ENCODE measurements at places on chromosomes 6 and 20. TPM values are rescaled to one million over a fixed set of nuclear protein-coding genes. Genes with fewer than 3 reads are reported as not detected.

APCDD1L gene
- total RNA-seq, result 122 TPM

LPA gene
- not detected for total RNA-seq

FOXQ1 gene
- not detected for total RNA-seq

CSNK2A1 gene
- total RNA-seq, result 146 TPM

KIF25 gene
- total RNA-seq, result 0.39 TPM

DEK gene
- total RNA-seq, result 227 TPM

SLC35A1 gene
- total RNA-seq, result 23.9 TPM

PDE10A gene
- total RNA-seq, result 10.7 TPM

CD83 gene
- total RNA-seq, result 14.9 TPM

OR2H2 gene
- total RNA-seq, result not detected

ME1 gene
- 18.9 TPM for total RNA-seq

DNA sequence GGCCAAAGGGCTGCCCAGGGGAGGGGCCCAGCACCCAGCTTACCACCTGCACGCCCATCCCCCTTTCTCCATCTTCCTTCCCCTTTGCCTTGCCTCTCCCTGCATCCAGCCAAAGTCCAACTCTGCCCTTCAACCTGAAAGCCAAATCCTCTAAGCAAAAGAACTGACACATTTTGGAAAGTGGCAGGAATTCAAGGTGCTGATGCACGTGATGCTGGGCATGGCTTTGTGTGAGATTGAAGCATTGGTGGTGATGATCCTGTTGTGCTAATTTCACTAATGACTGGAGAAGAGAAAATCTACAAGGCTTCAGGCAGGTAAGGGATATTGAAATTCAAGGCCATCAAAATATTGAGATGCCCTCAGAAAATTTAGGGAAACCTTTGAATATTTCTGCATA is 23.3 kb downstream of the SYNDIG1 start:
- no peak for DNase-seq

DNA sequence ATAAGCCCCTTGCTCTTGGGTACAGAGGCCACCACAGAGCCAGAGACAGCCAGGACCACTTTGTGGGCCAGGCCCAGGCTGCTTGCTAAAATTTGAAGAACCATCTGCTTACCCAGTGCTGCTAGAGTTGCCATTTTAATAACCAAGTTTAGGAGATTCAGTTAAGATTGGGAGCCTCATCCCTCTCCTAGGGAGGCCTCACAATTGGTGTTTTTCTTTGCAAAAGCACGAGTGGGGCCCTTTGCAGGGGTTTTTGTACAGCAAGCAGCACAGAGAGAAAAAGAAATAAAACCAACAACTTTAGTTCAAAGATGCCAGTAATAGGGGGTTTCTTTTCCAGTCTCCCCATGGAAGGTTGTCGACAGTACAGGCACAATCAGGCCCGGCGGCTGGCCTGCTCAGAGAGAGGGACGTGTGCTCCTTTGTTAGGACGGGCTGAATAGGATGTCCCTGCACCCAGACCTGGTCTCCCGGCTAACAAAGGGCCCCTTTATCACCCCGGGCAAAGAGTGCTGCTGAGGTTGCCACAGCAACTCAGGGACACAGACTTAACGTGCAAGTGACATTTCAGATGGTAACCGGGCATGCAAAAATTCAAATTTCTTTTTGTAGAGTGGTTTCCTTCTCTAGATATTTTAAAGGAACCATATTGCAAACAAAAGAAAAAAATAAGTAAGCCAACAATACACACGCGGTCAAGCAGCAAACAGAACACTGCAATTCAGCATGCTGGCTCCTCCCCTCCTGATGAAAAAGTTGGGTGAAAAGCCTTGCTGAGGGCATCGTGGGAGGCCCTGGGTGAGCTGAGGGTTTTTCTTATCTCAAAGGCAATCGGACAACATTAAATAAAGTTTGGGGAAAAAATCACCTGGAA is 10.5 kb upstream of the TOX2 start:
- peak; percentile 70 for DNase-seq

DNA sequence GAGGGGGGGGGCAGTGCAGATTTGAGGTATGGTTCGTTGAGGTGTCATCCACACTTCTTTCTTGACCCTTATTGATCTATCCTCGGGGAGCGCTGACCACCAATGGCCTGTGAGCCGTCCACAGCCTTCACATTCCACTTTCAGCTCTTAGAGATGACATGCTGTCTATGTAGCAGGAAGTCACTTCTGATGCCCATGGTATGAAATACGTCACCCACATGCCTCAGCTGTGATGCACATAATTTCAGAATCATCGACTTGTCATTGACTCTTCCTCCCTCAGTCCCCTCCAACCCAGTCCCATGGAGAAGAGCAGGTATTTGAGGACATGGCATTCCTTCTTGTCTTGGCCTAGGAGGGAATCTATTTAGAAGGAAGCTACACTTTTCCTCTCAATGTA is 4.7 kb upstream of the ADGRF5 start:
- peak; percentile 42 for DNase-seq

DNA sequence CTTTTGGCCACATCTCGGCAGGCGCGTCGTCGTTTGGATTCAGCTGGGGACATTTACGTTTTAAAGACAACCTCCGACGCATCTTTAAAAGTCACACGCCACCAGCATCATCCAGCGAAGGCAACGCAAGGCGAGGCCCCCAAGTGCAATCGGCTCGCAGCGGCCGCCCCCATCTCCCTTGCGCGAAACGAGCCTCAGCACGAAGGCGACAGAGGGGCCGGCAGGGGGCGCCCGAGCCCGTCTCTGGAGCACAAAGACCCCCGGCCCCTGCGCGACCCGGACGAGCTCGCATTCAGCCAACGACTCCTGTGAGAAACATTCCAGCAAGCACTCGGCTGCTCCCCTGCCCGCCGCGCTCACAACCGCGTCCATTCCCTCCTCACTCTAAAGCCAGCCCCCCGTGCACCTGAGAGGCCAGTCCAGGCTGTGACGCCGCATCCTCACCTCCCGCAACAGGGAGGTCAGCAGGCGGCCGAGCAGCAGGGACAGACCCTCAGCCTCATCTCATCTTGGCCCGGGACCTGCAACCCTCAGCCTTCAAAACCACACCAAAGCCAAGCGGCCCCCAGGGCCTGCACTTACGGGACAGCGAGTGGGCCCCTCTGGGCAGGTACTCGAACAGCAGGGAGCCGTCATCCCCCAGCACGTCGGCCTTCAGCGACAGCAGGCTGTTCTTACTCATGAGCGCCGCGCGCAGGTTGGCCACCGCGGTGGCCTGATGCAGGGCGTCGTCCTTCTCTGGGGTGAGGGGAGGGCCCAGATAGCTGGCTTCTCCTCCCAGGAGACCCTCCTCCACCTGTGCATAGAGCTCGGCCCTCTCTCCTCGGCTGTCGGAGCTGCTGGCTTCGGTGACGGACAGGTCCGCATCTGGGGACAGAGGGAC is 35.8 kb downstream of the SLC2A4RG start:
- no peak for DNase-seq

GRCh38 chr6:90646940-90647339 is 60.1 kb upstream of the MAP3K7 start:
- DNase-seq, result no peak

- DNase-seq, result peak; percentile 100
These were observed 68.5 kb downstream of the MRPL14 start for GRCh38 chr6:44058617-44059358.

DNA sequence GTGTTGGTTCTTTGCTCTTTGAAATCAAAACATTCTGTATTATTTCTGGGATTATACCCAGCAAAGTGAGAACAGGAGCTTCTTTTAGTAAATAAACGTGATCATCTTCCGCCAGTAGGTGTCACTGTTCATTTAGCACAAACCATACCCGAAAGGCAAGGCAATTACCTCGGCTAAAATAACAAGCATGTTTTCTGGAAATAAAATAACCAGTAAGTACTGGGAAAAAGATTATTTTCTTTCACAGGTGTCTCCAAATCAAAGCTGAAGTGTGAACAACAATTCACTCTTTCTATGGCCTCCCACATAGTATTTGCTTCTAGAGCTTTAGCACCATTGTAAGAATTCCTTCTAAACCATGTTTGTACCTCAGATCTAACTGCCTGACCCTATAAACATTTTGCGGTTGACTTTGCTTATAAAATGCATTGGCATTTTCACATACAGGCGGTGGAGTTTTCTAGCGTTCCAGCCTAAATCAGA is 144.6 kb upstream of the AGPAT4 start:
- peak; percentile 79 for DNase-seq

GRCh38 chr20:1955217-1955616 is 38.6 kb downstream of the PDYN start:
- no peak for DNase-seq

- DNase-seq, result no peak
These were observed 128.9 kb upstream of the NAA20 start for GRCh38 chr20:19888269-19888671.

DNA sequence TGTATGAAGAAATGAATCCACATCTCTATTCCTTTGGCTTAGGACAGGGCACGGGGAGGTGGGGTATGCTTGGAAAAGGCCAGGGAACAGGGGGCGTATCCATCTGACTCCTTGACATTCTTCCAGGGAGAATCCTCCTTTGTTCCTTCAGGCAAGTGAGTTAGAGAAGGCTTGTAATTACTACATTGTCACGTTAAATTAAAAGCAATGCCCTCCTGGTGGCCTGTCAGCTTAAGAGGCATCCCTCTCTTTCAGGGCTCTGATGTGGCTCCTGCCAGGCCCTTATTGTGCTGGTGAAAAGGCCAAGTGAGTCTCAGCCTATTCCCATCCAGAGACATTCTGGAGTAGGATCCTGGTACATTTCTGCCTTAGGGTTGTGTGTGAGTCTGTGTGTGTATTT is 128.3 kb downstream of the FOXA2 start:
- DNase-seq, result no peak

DNA sequence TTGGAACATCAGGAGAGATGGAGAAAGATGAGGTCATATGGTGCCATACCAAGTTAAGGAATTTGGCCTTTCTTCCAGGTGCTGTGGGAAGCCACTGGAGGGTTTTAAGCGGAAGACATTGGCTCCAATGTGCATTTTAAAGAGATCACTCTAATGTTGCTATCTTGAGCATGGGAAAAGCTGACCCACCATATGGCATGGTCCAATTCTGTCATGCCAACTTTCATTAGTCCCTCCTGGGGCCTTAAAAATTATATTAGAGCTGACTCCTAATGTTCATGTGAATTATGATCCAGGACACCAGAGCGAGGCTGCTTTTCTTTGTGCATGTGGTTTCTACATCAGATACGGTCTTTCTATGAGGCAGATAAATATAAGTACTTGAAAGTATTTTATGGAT is 335.0 kb upstream of the TSHZ2 start:
- no peak for DNase-seq

GRCh38 chr6:106117579-106117978 is 31.4 kb downstream of the PRDM1 start:
- DNase-seq, result no peak

GRCh38 chr20:34043025-34043424 is 49.3 kb downstream of the RALY start:
- DNase-seq, result no peak

DNA sequence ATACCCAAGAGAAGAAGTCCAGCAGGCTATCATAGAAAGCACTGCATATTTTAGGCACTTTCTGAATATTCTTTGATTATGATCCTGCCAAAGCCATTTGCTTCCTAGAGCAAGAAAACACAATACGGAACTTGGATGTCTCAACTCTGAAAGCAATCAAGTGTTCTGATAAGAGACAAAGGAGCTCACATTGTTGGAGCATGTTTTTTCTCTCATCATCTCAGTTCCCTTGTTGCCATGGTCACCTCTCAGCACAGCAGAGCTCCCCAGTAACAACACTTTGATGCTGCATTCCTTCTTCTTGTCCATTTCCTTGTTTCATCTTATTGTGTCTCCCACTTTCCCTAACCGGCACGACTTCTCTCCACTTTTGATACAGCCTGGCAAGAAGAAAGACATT is 168.7 kb upstream of the FUT9 start:
- no peak for DNase-seq

DNA sequence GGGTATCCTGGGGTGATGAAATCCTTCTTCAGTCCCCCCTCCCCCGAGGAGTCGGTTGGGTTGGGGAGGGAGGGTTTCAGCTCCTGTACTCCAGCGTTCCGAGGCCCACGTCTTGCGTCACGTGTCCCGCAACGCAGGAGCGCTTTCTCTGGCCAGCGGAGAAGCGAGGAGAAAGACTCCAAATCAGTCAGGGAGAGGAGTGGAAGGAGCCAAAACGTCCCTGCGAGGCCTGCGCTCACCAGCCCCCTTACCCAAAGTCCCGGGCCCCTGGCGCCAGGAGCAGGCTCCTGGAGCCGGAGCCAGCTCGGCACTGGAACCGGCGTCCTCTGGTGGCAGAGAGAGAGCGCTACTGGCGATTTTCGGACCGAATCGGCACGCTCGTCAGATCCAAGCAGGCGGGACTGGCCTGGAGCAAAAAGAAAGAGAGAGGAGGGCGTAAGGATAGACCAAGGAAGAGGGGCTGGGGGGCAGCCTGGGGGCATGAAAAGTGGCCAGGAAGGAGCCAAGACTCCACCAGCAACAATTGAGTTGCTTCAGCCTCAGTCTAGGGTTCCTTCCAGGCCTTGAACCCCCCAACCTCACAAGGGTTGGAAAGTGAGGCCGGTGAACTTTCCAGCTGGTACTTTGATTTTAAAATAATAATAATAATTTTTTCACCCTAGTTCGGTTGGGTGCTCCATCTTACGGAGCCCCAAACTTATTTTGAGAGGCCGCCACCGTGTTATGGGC is at the start of gene GNAS:
TSS of gene GNAS (plus strand) at position 174 of the 729 bp plus-strand sequence.
- peak; percentile 49 for DNase-seq

DNA sequence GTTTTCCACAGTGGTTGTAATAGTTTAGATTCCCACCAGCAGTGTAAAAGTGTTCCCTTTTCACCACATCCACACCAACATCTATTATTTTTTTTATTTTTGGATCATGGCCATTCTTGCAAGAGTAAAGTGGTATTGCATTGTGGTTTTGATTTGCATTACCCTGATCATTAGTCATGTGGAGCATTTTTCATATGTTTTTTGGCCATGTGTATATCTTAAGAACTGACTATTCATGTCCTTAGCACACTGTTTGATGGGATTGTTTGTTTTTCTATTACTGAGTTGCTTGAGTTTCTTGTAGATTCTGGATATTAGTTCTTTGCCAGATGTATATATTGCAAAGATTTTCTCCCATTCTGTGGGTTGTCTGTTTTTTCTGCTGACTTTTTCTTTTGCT is 820.1 kb downstream of the TENT5A start:
- no peak for DNase-seq

- DNase-seq, result no peak
These were observed 105.3 kb upstream of the SLC22A16 start for GRCh38 chr6:110581679-110582078.

DNA sequence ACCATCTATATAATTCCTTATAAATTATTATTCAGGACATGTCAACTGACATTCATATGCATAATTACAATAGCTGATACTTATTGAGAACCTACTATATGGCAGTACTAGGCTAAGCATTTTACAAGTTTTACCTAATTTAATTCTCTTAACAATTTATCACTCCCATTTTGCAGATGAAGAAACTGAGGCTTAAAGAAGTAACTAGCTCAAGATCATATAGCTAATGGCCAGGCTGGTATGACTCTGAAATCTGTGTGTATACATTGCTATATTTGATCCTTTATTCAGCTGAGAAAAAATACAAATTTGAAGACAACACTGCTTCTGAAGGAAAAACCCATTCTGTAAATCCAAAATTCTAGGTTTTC is 85.0 kb downstream of the CRYBG1 start:
- DNase-seq, result no peak

GRCh38 chr20:50296450-50297375 is 106.1 kb downstream of the CEBPB start:
- DNase-seq, result peak; percentile 27
